NCI-H1417 (cell line): ENCODE measurements at places on chromosomes 6 and 20.

DNA sequence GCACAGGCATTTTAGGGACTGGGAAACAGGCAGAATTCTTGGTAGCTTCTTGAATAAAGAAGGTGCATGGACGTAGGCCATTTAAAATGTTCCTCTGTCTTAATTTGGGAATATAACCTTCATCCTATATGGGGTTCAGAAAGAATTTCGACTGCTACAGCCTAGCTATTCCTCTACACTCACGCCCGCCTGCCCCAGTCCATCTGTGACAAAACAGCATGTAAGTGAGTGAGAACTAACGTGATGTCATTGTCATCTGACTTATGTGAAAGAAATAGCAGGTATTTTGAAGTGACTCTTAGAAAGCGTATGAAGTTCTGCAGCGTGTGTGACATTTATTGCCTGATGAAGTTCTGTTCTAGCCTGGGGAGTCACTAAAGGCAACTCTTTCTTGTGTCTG lies 52.2 kb upstream of the SLC22A1 start:
- DNase-seq = no peak

DNA sequence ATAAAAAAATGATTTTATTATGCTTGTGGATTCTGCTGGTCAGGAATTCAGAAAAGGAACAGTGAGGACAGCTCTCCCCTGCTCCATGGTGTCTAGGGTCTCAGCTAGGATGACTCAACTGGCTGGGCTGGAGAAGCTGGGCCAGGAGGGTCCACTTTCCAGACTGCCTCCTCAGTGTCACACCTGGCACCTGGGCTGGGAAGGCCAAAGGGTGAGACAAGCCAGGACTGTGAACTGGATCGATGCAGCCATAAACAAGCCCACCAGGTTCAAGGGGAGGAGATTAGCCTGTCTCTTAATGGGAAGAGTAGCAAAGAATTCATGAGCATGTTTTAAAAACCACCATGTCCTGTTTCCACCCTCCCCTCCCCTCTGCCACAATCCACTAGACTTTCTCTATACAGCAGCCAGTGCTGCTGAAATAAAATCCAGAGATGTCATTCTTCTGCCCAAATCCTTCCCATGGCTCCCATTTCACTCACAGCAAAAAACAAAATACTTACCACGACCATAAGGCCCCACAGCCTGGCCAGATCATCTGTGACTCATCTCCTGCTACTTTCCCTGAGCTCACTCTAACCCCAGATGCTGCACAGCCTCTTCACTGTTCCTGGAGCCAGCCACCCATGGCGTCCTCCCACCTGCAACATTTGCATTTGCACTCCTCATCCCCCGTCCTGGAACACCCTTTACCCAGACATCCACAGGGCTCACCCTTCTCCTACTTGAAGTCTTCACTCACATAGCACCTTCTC lies 13.8 kb downstream of the SPTLC3 start:
- no peak for DNase-seq

DNA sequence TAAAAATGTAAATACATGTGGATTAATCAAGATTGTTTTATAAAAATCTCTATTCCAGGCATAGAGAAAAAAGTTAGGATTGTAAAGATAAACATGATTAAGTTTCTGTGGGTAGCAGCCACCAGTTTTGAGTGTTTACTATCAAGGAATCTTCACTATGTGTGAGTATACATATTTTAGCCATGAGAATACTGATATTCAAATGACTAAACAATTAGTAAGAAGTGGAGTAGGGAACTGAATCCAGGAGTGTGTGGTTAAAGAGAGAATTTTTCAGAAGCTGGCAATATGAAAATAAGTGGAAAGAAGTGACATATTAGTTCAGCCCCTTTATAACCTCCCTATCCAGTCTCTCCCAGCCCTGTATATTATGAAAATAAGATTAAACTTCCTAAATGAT lies 10.3 kb downstream of the ELOVL2 start:
- DNase-seq = no peak

DNA sequence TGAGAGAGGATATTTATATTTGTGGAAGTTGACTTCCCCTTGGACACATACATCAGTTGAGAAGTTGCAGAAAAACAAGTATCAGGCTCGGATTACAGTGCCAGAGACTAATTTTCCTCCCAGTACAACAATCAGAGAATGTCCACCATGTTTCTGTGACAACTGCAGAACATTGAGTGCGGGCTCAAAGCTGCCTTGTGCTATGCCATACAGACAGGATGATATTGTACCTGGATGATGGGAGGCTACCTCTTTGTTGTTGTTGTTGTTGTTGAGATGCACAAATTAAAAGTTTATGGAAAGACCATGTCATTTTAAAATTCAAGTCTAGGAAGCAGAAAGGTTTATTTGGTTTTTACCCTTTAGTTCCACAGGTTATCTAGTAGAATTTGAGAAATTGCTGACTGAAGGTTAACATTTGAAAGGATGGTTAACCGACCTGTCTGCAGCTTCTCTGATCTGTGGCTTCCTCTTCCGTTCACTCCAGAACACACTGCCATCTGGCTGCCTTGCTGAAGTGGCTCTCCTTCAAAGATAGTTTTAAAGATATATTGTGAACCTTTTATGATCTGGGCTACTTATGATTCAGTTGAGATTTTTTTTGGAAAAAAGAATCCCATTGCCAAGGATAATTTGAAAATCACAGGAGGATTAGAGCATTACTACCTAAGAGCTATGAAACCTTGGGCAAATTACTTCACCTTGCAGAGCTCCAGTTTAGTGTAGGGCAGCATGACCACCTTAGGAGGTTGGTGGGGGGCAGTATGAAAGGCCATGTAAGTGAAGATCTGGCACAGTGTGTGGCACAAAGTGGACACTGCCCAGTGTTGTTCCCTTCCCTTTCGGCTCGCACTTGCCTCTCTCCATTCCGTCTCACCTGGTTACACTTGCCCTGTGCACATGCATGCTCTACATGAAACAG lies 15.9 kb downstream of the TMEM200A start:
- DNase-seq = no peak

DNA sequence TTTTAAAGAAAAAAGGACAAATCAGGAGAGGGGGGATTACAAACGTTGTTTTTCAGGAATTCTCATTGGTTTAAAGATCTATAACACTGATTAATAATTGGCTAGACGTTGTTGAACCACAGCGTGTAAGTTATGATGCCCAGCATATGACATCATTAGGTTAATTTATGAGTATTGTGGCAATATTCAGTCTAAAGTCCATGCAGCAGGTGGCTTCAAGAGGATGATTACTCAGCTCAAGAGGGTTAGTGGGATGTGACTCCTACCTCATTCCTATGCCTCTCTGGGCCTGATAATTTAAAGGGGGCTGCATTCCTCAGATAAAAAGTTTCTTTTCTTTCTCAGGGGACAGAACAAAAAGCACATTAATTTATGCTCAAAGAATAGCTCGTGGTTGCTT lies 1309.0 kb downstream of the EPHA7 start:
- DNase-seq = peak; percentile 74

DNA sequence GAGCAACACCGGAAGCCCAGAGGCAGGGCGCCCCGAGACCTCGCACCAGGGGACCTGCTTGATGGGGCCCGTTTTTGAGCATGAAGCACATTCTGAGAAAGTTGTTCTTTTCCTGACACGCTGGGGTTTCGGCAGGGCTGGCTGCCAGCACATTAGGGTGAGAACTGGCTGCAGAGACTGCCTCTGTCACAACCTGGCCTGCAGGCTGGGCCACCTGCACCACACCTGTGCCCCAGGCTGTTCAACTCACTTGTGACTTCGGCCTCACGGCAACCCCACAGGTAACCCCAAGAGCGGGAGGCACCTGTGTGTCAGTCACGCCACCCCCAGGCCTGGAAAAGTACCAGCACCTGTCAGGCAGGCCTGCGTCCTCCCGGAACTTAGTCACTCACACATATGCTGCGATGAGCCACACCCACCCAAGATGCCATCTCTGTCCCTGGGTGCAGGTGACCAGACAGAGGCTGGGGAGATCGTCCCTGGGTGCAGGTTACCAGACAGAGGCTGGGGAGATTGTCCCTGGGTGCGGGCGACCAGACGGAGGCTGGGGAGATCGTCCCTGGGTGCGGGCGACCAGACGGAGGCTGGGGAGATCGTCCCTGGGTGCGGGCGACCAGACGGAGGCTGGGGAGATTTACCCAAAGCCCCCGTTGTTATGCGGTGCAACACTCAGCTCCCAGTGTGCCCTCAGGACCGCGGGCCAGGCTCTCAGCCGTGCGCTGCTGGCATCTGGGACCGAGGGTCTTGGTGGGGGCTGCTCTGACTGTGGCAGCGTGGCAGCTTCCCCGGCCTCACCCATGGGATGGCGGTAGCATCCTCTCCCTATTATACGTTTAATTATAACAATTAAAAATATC lies 82.5 kb upstream of the BHLHE23 start:
- no peak for DNase-seq

DNA sequence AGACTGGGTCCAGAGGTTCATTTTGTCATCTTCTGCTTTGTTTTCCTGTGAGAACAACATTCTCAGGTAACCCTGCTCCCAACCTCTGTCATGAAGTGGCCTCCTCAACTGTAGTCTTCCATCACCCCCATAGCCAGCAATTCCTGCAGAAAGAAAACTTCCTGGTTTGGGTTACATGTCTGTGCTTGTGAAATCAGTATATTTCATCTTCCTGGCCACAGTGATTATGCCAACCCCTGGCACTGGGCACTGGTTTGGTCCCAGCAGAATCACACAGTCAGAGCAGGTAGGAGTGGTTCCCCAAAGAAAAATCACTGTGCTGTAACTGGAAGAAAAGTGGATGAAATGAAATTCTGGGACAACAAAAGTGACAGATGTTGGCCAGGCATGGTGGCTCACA lies 52.5 kb downstream of the CRYBG1 start:
- DNase-seq = no peak

DNA sequence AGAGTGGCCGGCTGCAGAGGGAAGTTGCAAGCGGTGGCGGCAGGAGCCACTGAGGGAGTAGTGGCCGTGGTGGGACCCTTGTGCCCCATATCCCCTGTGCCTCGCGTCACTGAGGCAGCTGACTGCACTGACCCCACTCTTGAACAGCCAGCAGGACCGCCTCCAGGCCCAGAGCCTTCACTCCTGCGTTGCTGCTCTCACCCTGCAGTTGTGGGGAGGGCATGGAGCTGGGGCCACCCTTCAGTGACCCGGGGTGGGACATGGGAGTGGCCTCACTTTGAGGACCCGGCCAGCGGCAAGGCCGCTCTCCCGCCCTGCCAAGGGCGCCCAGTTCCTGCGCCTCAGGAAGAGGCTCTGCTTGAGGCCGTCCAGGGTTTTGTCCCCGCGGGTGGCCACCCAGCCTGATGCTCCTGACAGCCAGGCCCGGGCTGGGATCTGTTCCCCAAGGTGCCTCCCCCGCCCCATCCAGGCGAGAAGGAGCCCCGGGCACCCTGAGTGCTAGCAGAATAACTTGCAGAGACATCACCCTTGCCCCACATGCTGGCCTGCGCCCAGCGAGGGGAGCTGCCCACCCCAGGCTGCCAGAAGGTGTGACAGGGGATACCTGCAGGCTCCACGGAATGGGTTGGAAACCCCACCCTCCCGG lies 44.4 kb downstream of the HLA-DRA start:
- DNase-seq = no peak

DNA sequence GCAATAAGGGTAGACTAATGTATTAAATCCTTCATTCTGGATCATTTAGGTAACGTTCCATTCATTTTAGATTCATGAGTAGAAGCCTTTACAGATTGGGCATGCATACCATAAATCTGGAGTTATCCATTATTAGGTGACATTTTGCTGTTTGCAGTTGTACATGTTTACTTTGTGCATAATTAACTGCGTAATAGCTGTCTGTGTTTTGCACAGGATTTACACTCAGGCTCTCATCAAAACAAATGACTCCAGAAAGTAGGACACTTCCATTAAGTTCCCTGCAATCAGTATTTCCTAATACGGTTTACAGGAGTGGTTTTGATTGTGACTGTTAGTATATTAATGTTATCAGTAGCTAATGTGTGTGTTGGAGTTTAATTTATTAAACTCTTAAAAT lies 997.4 kb downstream of the HACE1 start:
- peak; percentile 44 for DNase-seq

- DNase-seq = no peak
Observed at GRCh38 chr6:20810727-20811108, 276.5 kb downstream of the CDKAL1 start.

GRCh38 chr20:51327251-51327841 lies 215.2 kb downstream of the NFATC2 start:
- no peak for DNase-seq

GRCh38 chr6:167917551-167918154 lies 79.8 kb upstream of the KIF25 start:
- no peak for DNase-seq

DNA sequence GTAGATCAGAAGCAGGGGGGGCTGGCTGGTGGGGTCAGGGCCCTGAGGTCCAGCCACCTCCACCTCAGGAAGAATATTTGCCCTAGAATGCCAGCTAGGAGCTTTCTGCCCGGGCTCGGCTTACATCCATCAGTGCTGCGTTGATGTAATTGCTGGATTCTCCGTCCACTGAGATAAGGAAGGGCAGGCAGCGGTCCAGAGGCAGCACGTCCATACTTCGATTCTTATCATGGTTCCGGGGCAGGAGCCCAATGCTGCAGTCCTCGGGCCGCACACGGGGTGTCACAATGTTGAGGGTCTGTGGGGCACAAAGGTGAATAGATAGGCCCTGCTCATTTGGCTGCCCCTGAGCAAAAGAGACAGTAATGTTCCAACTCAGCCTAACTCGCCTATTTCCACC lies 483.8 kb upstream of the CHD6 start:
- DNase-seq = no peak

DNA sequence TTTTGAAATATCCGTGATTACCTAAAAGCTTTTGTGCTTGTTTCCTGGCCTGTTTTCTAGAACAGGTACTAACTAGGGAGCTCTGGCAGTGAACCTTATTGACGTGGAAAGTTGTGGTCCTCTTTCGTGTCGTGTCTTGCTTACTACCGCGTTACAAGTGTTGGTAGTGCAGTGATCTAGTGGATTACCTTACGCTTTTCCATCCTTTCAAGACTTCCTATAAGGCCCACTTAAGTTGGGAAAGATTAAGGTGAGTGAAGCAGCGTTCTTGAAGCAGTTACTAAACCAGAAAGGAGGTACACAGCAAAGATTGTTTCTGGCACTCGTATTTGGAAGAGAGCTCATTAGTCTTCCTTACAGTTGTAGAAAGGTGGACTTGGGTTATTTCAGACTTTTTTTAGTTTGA lies 1.9 kb downstream of the PNRC1 start:
- DNase-seq = peak; percentile 41

DNA sequence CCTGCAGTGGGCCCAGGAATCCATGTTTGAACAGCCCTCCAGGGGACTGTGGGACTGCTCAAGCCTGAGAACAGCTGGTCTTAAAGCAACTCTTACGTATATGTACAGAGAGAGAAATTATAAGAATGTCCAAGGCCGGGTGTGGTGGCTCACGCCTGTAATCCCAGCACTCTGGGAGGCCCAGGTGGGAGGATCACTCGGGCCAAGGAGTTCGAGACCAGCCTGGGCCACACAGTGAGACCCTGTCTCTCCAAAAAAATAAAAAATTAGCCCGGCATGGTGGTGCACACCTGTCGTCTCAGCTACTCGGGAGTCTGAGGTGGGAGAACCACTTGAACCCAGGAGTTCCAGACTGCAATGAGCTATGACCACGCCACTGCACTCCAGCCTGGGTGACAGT lies 134.0 kb downstream of the DTNBP1 start:
- DNase-seq = no peak
